ENCODE measurements at places on chromosomes 7 and 10. TPM values are rescaled to one million over a fixed set of nuclear protein-coding genes. Genes with fewer than 3 reads are reported as not detected.

SLC29A4 gene
- 0.42 TPM for total RNA-seq

- no peaks in the 10 kb centered on the region for H3K36me3 ChIP-seq
- H3K27ac ChIP-seq, result no peak overlapping the region
- no peaks in the 10 kb centered on the region for H3K27me3 ChIP-seq
These were observed 240.2 kb downstream of the PRKG1 start for GRCh38 chr10:51314481-51314880.

- no peaks in the 10 kb centered on the region for H3K36me3 ChIP-seq
- H3K4me3 ChIP-seq, result no peak overlapping the region
- no peaks in the 10 kb centered on the region for H3K4me1 ChIP-seq
- no peak for DNase-seq
These were observed 93.1 kb upstream of the DKK1 start for GRCh38 chr10:52220947-52221346.

- H3K27me3 ChIP-seq, result no peaks in the 10 kb centered on the region
- H3K27ac ChIP-seq, result no peak overlapping the region
- no peaks in the 10 kb centered on the region for H3K36me3 ChIP-seq
- no peak overlapping the region for H3K4me3 ChIP-seq
- H3K4me1 ChIP-seq, result no peaks in the 10 kb centered on the region
These were observed 112.8 kb upstream of the PPP2R2D start for GRCh38 chr10:131787961-131788360.

GRCh38 chr10:73908853-73909539, 1.9 kb upstream of the PLAU start:
- H3K27ac ChIP-seq, result peak overlapping the region; percentile 72
- peak; percentile 72 for DNase-seq
- peaks cover 35% of the 10 kb centered on the region for H3K27me3 ChIP-seq
- peak overlapping the region; percentile 58 for H3K4me3 ChIP-seq
- H3K4me1 ChIP-seq, result peaks cover 43% of the 10 kb centered on the region

DNA sequence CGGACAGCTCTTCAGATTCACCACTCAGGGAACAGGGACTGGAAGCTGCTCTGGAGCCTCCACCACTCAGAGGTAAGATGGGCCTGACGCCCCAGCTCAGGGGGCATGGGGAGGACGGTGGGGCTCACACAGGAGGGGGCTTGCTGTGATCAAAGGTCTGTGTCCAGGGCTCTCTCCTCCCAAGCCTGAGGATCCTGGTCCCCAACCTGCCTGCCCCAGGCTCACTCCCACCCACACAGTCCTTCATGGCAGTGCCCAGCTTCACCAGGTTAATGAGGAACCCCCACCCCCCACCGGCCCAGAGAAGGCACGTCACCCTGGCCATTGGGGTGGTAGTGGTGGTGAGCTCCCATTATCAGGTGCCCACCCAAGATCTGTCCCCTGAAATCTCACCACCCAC, 926.7 kb upstream of the ZNF722 start:
- H3K27ac ChIP-seq, result no peak overlapping the region
- no peaks in the 10 kb centered on the region for H3K4me1 ChIP-seq
- no peak overlapping the region for H3K4me3 ChIP-seq
- DNase-seq, result no peak
- H3K27me3 ChIP-seq, result no peaks in the 10 kb centered on the region

- no peak overlapping the region for H3K4me3 ChIP-seq
- no peaks in the 10 kb centered on the region for H3K36me3 ChIP-seq
- no peak overlapping the region for H3K27ac ChIP-seq
- peaks cover 20% of the 10 kb centered on the region for H3K4me1 ChIP-seq
- H3K27me3 ChIP-seq, result peaks cover 10% of the 10 kb centered on the region
These were observed 1.2 kb downstream of the ANTXRL start for GRCh38 chr10:46287846-46288477.

Measured in activated CD8-positive, alpha-beta T cell treated with anti-CD3 and anti-CD28 coated beads, Interleukin-2, amount 10 ng/mL, durations not matched to agents 7 days and 5 days (primary cell).